Naive B cell (primary cell): ENCODE measurements at places on chromosomes 1 and 21.

GRCh38 chr1:158916085-158916484, 15.3 kb upstream of the PYHIN1 start:
- no peak for DNase-seq

DNA sequence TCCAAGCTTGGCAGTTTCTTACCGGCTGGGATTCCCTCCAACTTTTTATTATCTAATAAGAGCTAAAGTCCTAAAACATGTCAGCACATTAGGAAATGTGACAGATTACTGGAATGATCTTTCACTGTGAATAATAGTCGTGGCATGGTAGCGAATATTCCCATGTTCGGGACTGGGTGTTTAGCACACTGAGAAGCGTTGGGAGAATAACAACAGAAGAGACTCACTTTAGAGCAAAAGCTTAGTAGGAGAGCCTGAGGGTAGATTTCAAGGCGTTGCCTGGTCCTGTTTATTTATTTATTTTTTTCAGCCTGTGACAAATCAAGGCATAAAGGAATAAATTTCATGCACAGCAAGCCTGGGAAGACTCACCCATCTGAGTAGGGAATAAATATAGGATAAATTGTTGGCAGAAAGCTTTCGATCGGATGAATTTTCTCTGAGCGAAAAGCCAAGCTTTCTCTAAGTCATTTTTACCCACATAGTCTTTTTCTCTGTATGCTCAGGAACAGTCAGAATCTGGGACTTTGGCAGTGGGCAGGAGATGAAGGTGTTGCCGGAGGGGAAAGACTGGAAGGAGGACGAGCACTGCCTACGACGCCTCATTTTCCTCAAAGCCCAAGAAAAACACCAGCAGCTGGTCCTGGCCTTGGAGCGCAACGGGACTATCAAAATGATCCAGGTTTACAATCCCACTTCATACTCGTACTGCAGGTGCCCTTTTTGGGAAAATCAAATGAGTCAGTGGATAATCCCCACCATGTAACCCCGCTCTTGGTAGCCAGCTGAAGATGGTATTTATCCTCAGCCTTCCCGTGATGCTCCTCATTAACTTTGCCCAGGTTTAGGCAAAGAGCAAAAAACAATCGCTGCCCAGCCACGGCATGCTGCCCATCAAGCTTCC, 97.2 kb downstream of the WDR64 start:
- no peak for DNase-seq

DNA sequence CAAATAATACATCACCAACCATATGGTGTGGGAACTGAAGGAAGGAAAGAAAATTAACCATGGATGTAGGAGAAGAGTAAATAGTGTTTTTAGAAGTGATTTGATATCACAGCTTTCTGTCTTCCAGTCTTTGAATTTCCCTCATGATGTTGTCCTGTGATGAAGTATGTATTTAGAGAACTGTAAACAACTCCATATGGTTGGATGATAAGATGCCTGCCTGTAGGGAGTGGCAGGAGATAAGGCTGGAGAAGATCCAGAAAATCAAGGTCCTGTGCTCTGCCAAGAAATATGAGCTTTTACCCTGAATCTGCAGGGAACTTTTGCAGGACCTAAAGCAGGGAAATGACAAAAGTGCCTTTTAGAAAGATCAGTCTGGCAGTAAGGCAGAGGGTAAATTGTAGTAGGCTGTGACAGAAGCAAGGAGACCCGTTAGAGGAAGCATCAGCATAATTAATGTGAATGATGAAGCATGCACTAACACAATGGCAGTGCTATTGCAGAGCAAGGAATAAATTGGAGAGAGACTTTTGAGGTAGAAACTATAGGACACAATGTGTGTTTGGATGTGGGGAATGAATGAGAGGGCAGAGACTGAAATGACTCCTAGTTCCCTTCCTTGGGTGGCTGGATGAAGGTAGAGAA, 21.9 kb downstream of the CEPT1 start:
- DNase-seq, result no peak

GRCh38 chr1:173122958-173123852, 72.5 kb upstream of the TNFSF18 start:
- peak; percentile 70 for DNase-seq

DNA sequence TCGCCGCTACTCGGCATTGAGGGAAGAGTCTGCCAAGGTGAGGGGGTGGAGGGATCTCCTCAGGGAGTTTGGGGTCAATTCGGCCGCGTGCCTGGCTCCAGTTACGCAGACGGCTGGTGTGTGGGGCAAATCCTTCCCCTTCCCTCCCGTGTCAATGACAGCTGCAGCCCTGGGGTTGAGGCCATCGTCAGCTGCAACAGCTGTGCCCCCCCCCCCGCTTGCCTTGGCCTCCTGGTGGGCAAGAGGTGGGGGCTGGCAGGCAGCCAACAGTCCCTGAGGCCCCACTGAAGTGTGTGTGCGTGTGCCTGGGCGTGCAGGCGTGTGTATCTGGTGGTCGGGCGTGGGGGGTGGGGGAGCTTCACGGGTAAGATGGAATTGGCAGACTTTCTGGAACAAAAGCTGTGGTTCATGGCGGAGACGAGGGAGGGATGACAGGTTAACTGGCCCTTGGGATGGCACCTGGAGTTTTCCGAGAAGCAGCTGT, 25.6 kb downstream of the PPFIA4 start:
- no peak for DNase-seq

DNA sequence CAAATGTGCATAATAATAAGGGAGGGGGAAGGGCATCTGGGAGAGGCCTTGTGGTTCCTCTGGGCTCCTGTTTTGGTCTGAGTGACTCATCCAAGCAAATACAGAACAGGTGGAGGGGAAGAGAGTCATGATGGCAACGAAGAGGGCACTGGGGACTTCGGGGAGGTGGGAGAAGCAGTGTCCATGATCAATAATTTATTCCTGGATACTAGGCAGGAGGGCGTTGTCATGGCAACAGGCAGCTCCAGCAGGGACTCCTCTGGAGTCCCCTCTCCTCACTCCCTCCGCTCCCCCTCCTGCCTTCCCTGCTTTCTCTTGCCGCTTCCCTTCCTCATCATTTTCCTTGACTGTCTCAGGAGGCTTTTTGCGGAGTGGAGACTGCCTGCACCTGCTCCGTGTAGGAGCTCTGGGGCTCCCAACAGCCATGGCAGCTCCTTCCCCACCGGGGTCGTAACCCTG, 12.3 kb upstream of the NFASC start:
- no peak for DNase-seq

DNA sequence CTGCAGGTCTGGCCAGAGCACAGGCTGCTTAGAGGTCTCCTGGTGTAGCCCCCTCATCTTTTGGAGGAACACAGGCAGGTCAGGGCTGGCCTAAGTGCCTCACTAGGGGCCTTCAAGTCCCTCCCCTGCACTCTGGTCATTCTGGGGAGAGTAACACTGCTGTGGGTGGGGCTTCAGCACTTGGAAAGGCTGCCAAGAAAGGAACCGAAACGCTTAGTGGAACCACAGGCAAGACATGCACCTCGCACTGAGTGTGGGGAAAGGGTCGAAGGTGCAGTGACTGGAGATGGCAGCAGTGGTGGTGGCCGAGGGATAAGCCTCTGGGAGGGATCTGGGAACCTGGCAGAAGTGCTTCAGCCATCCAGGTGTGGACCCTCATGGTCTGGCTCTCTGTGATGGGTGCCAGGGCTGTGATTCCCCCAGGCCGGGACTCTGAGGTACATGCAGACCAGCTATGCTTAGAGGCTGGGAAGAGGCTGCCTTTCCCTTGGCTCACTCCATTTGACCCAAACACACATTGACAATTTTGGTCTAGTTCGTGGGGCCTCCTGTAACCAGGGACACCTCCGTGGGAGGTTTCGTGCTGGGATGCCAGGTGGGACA, 182.9 kb upstream of the CSF3R start:
- no peak for DNase-seq

DNA sequence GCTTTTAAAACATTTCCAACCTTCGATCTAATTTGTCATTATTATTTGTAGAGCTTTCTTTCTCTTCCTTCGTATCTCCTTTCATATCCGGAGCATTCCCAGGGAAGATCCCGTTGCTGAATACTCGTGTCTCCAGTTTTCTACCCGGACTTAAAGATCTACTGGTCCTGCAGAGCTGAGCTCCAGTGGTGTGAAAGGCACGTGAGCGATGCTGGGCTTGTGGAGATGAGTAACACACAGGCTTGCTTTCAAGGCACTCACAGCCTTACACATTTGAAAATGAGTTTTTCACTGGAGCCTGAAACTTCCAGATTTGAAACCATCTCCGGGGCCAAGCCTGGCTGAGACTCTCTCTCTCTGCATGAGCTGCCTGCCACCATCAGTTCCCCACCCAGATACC, 428.3 kb downstream of the KIF26B start:
- DNase-seq, result no peak

DNA sequence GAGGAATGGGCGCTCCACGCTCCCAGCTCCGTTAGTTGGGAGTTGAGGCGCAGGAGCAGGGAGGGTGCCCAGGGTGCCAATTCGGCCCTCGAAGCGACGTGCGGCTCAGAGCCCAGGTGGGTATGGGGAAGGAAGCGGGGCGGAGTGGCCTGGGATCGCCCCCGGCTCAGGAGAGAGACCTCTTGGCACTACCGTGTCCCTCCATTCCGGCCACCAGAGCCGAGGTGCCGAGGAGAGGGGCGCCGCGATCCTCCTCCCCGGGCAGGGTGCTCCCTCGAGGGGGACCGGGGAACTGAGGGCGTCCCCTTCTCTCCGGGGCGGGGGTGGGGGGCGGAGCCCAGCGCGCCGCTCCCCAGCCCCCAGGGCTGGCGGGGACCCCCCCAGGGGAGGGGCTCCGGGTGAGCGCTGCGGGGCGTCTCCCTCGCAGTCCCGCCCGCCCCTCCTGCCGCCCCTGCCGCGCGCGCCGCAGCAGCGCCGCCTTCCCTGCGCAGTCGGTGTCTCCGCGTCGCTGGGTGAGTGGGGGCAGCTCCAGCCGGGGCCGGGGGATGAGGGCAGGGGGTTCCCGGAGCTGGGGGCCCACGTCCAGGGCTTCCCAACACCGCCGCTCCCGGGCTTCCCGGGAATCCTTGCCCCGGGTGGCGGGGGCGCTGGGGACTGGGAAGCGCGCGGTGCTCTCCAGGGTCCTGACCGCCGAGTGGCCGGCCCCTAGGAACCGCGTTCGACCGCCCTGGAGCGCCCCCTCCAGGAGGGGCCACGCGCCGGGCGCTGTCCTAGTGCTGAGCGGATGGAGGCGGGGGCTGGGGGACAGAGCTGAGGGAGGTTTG, at the start of gene HPCA:
Gene HPCA, plus strand, starts transcription at position 488 of the 824 bp plus-strand sequence. CDS start 2,408 bp downstream, outside the sequence.
- no peak for DNase-seq

DNA sequence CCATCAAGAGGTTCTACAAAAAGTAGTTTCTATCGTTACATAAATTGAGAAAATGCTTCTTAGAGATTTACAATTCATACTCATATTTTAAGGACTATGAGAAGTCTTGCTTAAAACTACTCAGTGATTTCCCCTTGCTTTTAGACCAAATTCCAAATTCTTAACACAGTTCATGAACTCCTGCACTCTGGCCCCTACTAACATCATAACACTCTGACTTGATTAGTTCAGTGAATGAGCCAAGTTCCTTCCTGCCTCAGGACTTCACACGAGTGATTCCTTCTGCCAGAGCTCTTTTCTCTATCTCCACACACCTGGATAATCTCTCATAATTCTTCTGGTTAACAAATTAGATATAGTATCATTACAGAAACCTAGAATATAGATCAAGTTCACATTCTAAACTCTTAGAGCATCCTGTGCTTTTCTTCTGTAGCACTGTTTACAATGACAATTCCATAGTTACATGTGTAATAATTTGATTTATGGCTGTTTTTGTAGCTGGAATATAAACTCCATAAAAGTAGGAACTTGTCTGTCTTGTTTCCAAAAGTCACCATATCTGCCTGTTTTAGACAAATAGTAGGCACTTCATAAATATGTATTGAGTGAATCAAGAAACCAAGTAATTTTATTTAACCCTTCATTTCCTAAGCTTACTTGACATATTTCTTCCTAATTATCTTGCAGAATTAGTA, 59.9 kb downstream of the NUF2 start:
- no peak for DNase-seq

DNA sequence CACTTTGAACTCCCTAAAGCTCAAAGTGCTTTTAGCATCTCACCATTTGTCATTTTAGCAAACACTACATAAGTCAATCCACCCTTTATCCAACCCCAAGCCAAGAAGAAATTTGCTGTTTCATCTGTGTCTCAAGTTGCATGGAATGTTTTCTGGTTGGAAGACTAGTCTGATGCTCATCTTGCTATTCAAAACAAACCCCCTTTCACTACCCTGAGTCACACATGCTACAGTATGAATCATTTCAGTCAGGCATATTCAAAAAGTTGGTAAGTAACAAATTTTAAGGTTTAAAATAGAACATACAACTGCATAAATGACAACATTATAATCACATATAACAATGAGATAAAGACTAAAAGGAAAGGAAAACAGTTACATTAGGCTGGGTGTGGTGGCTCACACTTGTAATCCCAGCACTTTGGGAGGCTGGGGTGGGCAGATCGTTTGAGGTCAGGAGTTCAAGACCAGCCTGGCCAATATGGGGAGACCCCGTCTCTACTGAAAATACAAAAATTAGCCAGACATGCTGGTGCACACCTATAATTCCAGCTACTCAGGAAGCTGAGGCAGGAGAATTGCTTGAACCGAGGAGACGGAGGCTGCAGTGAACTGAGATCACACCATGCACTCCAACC, 38.7 kb downstream of the DSTYK start:
- no peak for DNase-seq

- no peak for DNase-seq
These were observed 77.5 kb downstream of the RPAP2 start for GRCh38 chr1:92376345-92376744.

GRCh38 chr21:31162827-31163226, 124.6 kb upstream of the KRTAP19-8 start:
- no peak for DNase-seq

DNA sequence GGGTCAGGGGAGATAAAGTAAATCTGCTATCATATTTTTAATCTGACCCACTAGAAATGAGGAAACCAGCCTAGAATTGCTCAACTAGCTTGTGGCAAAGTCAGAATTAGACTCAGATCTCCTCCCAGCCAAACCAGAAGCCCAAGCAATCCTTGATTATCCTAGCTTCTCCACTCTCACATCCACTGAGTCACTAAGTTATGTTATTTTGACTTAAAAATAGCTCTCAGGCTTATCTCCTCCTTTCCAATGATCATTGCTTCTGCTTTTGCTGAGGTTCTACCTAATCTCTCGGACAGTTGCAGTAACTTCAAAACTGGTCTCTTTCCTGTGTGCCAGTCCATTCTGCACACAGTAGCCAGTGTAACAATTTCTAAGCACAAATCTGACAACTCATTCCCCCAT, 22.9 kb downstream of the OVAAL start:
- no peak for DNase-seq
